ENCODE measurements at places on chromosomes 16 and 17. TPM values are rescaled to one million over a fixed set of nuclear protein-coding genes. Genes with fewer than 3 reads are reported as not detected.
A peak's percentile ranks its signal among the peaks of the same experiment; 100 is the strongest.

The CIITA gene
- total RNA-seq = 7.2 TPM

The SHBG gene
- not detected for total RNA-seq

The SHISA6 gene
- total RNA-seq = not detected

The ZNF18 gene
- 10.9 TPM for total RNA-seq

The PIPOX gene
- total RNA-seq = 13.7 TPM

GRCh38 chr16:49351096-49351487, 22.5 kb upstream of the C16orf78 start:
- no peaks in the 10 kb centered on the region for H3K4me1 ChIP-seq
- no peak overlapping the region for H3K4me3 ChIP-seq
- no peak overlapping the region for H3K27ac ChIP-seq
- H3K27me3 ChIP-seq = peaks cover 21% of the 10 kb centered on the region

DNA sequence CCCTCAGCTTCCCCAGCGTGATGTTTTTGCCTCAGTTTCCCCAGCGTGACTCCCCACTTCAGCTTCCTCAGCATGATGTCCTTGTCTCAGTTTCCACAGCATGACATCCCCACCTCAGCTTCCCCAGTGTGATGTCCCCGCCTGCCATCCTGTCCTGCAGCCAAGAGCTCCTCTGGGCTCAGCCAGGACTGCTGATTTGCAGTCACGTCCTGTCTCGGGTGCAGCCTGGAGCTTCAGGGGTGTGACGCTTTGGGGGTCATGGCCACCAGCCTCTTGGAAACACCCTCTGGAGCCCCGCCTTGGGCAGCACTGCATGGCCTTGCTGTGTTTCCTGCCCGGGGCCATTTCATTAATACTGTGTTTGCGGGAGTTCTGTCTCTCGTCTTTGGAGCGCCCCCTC, 16.5 kb upstream of the NUDT16L1 start:
- no peak for DNase-seq
- peak overlapping the region; percentile 86 for H3K4me3 ChIP-seq
- peak overlapping the region; percentile 94 for H3K27ac ChIP-seq
- peaks cover 35% of the 10 kb centered on the region for H3K4me1 ChIP-seq
- peaks cover 5% of the 10 kb centered on the region for H3K36me3 ChIP-seq

GRCh38 chr16:16143038-16143763, 80.1 kb downstream of the ABCC6 start:
- no peak overlapping the region for H3K27ac ChIP-seq
- H3K36me3 ChIP-seq = peaks cover 6% of the 10 kb centered on the region
- no peak for DNase-seq
- no peak overlapping the region for H3K4me3 ChIP-seq
- H3K27me3 ChIP-seq = no peaks in the 10 kb centered on the region

GRCh38 chr16:946048-946395, 24.8 kb downstream of the LMF1 start:
- H3K4me1 ChIP-seq = no peaks in the 10 kb centered on the region
- peaks cover 22% of the 10 kb centered on the region for H3K36me3 ChIP-seq
- H3K4me3 ChIP-seq = no peak overlapping the region
- no peak overlapping the region for H3K27ac ChIP-seq
- H3K27me3 ChIP-seq = no peaks in the 10 kb centered on the region

DNA sequence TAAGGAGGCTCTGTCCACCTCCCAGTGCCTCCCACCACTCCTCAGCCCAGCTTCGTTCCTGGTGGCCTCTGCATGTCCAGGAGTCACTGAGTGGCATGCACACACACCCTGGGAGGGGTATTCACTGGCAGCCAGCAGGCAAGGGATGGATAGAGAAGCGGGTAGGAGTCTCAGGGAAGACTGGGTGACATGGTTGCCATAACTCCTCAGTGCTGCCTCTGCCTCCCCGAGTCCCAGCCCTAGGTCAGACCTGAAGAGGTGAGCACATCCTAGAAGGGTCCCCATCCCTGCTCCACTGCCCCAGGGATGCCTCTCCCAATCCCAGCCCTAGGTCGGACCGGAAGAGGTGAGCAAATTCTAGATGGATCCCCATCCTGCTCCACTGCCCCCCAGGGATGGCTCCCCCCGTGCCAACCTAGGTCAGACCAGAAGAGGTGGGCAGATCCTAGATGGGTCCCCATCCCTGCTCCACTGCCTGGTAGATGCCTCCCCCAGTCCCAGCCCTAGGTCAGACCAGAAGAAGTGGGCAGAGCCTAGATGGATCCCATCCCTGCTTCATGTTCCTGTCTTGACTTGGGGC, 197.0 kb downstream of the IRF8 start:
- no peak overlapping the region for H3K4me3 ChIP-seq
- H3K27me3 ChIP-seq = no peaks in the 10 kb centered on the region
- H3K27ac ChIP-seq = no peak overlapping the region
- no peaks in the 10 kb centered on the region for H3K36me3 ChIP-seq

DNA sequence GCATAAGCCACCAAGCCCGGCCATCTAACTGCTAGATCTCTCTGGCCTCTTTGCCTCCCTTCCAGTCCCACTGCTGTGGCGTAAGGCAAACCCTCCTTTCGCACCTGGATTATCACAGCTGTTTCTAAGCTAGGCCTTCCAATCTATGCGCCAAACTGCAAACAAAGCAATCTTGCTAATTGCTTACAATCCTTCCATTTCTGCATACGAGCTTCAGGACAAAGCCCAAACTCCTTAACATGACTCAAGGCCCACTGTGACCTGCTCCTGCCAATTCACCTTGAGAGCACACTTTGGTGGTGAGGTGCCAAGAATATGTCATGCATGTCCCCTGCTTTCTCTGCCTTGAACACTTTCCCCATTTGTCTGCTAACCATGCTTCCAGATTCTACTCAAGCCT, 6.0 kb upstream of the ARL5C start:
- no peak overlapping the region for H3K4me3 ChIP-seq
- DNase-seq = no peak
- no peaks in the 10 kb centered on the region for H3K36me3 ChIP-seq
- H3K27ac ChIP-seq = no peak overlapping the region

GRCh38 chr17:15366026-15366425, 24.6 kb upstream of the TEKT3 start:
- no peak overlapping the region for H3K27ac ChIP-seq
- no peak for DNase-seq
- peaks cover 14% of the 10 kb centered on the region for H3K27me3 ChIP-seq
- no peak overlapping the region for H3K4me3 ChIP-seq
- H3K36me3 ChIP-seq = no peaks in the 10 kb centered on the region

DNA sequence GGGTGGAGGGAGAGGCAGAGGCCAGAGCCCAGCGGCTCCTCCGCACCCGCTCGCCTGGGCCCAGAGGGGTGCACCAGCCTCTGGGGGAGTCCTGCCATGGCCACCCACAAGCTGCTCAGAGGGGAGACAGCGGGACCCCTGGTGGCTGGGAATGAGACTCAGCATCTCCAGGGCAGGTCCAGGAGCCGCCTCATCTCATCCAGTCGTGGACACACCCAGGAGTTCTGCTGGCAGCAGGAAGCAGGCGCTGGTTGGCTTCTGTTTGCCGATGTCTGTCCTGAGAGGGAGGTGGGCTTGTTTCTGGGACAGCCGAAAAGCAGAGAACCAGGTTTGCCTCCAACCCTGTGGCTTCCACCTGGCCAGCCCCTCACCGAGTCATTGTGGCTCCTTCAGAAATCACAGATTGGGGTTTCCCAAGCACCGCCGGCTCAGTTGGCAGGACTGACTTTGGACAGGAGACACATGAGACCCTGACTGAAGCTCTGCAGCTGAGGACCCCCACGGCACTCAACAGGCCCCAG, 49.6 kb upstream of the ENPP7 start:
- H3K36me3 ChIP-seq = no peaks in the 10 kb centered on the region
- H3K27ac ChIP-seq = no peak overlapping the region
- H3K4me1 ChIP-seq = no peaks in the 10 kb centered on the region
- no peak overlapping the region for H3K4me3 ChIP-seq
- no peak for DNase-seq

DNA sequence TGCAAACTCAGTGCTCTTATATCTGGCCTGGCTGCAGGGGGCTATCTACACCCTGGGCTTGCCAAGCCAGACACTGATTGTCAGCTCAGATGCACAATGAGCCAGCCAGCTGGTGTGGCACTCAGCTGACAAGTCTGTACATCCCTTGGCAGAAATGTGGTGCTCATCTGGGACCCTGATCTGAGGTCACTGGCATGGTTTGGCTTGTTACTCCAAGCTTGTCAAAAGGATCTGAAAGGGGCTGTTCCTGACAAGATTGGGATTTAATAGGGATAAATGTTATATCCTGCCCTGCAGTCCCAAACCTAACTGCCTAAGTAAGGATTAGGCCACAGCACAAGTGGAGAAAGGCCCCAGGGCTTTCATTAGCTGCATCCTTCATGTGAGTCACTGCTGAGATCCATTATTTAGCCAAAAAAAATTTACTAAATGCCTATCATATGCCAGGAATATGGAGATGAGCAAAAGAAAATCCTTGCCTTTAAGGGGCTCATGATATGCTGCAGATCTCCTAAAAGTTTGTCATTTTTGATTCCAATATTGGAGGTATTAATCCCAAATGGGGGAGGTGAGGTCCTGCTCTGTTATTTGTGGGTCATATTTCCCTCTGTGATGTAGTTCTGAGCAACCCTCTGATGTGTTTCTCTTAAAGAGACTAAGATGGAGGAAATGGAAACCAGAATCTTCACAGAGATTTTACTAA, 6.3 kb downstream of the SLC6A2 start:
- H3K4me3 ChIP-seq = no peak overlapping the region
- peaks cover 8% of the 10 kb centered on the region for H3K27me3 ChIP-seq
- H3K27ac ChIP-seq = no peak overlapping the region
- DNase-seq = no peak

DNA sequence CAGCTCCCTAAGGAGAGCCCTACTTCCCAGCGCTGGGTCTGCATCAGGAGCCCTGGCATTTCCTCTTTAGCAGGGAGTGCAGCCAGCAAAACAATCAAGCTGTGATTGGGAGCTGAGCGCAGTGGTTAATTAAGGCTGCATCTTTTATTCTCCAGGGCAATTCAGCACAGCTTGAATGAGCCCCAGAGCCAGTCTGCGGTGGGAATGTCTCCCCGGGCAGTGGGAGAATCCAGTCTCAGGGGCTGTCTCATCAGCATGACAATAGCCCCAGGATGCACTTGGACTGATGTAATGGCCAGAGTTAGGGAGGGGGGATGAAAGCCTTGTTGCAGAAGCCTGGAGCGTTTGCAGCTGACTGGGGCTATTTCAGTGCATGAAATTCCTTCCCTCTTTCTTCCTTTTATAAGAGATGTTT, 292.6 kb upstream of the SOX9 start:
- no peaks in the 10 kb centered on the region for H3K27me3 ChIP-seq
- no peak overlapping the region for H3K27ac ChIP-seq
- H3K4me3 ChIP-seq = no peak overlapping the region
- no peak for DNase-seq
- no peaks in the 10 kb centered on the region for H3K4me1 ChIP-seq
- H3K36me3 ChIP-seq = no peaks in the 10 kb centered on the region

DNA sequence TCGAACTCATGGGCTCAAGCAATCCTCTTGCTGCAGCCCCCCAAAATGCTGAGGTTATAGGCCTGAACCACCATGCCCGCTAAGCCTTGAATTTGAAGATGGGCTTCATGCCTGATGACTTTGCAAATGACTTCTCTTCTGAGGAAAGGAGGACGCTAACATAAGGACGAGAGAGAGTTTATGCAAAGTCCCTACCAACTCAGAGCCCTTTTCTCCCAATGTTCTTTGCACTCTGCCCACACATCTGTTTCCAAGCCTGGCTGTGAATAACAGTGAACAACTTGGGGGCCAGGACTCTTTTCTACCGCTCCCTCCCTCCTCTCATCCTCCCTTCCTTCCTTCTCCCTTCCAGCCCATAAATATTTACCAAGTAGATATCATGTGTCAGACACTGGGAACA, 8.5 kb upstream of the NPIPB2 start:
- H3K27me3 ChIP-seq = no peaks in the 10 kb centered on the region
- no peak for DNase-seq
- H3K36me3 ChIP-seq = no peaks in the 10 kb centered on the region
- no peak overlapping the region for H3K4me3 ChIP-seq

DNA sequence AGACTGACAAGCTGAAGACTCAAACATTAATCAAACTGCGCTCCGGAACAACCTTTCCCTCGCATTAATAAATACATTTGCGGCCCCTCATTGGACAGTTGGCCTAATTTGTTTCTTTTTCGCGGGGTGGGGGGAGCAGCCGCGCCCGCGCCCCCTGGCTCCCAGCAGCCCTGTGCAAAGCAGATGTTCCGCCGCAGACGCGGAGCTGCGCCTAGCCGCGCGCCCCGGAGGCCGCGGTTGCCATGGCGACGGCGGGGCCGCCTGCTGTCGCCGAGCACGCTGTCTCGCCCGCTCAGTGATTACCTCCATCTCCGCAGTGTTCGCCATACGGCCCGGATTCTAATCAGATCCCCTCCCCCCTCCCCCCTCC, 25.5 kb downstream of the COPZ2 start:
- DNase-seq = peak; percentile 74
- peaks cover 16% of the 10 kb centered on the region for H3K4me1 ChIP-seq
- H3K4me3 ChIP-seq = peak overlapping the region; percentile 82

DNA sequence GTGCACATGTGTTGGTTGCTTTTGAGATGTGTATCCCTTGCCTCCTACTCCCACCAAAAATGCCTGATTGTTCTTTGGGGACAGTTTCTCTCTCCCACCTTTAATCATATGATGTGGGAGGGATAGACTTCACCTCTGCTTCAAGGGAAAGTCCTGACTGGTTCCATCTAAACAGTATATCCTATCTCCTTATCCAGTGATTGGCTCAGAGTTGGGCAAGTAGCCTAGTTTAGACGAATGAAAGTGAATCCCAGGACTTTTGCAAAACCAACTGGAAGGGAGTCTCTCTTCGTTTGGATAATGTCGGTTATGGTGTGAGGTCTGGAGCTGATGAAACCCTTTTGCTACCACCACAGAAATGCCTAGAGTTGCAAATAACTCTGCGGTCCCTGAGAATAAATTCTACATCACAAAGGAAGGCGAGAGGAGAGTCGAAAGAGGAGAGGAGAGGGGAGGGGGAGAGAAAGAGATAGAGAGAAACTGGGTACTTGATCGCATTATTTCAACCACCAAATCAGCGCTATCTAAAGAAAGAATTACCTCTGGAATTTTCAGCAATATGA, 77.1 kb upstream of the SALL1 start:
- no peaks in the 10 kb centered on the region for H3K4me1 ChIP-seq
- no peak for DNase-seq
- H3K36me3 ChIP-seq = no peaks in the 10 kb centered on the region

DNA sequence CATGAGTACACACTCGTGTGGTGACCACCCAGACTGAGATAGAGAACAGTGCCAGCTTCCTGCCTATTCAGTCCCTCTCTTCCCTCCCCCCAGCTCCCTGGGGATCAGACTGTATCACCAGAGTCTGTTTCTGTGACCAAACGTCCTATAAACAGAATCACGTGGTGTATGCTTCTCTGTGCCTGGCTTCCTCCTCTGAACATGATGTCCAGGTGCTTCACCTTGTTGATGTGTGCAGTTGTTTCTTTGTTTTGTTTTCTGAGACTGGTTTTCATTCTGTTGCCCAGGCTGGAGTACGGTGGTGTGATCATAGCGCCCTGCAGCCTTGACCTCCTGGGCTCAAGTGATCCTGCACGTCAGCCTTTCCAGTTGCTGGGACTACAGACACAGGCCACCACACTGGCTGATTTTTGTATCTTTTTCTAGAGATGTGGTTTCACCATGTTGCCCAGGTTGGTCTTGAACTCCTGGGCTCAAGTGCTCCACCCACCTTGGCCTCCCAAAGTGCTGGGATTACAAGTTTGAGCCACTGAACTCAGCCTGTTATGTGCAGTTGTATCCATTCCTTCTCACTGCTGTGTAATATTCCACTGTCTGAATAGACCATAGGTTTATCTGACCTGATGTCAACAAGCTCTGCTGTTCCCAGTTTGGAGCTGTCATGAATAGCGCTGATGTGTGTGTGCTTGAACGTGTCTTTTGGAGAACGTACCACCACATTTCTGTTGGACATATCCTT, 28.9 kb upstream of the PRM1 start:
- H3K27ac ChIP-seq = no peak overlapping the region
- no peaks in the 10 kb centered on the region for H3K36me3 ChIP-seq
- H3K4me3 ChIP-seq = peak overlapping the region; percentile 67
- DNase-seq = no peak
- no peaks in the 10 kb centered on the region for H3K27me3 ChIP-seq
- peaks cover 62% of the 10 kb centered on the region for H3K4me1 ChIP-seq

Measured in activated T-cell treated with anti-CD3 and anti-CD28 coated beads, Interleukin-2, amount 50 U/mL, for 72 hours (primary cell).